ENCODE measurements at places on chromosomes 12 and 14.

DNA sequence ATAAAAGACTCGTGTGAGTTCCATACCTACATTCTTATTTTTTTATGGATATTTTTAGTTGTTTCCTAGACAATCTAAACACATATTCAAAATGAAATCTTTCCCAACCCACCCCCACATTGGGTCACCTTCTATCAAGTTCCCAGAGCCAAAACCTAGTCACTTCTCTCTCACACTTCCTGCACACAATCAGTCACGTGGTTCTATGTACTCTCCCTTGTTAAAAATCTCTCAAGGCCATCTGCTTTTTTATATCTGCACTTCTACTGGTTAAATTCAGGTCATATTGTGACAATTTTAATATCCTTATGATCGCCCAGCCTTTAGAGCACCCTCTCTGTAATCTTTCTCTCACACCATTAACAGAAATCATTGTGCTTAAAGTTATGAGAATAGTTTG lies 175.0 kb upstream of the SYT10 start:
- DNase-seq = no peak

GRCh38 chr12:92551853-92552397 lies 150.9 kb upstream of the PLEKHG7 start:
- no peak for DNase-seq

DNA sequence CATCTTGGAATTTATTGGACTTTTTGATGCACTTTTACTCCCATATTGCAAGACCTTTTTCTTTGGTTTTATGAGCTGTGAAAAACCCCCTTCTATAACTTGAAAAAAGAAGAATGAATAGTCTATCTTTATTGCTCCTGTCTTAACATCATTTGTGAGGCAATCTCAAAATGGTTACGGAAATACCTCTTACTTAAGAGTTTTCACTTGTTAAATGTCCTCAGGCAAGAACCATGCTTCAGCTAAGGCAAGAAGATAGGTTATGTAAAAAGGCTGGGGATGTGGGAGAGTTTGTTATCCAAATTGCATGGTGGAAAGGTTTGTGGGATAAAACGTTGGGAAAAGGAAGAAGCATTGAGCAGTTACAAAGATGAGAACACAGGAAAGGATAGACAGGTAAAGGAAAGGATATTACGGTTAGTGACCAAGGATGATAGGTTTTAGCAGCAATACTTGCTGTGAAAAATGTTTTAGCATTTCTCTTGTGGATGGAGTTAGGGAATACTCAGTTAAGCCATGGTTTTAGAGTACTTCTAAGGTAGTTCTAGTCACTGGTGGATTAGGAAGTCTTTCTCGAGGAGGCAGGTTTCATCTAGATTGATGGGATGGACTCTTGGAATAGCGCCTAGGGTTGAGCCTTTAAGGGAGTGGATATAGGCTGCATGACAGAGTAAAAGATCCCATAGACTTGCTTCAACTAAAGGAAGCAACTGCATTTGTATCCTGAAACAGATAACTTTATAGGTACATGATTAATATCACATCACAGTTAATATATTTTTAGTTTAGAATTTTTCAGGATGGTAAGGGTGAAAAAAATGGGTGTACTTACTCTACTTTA lies 30.3 kb downstream of the MDM2 start:
- DNase-seq = no peak

GRCh38 chr14:27409944-27410343 lies 812.1 kb upstream of the NOVA1 start:
- DNase-seq = no peak

DNA sequence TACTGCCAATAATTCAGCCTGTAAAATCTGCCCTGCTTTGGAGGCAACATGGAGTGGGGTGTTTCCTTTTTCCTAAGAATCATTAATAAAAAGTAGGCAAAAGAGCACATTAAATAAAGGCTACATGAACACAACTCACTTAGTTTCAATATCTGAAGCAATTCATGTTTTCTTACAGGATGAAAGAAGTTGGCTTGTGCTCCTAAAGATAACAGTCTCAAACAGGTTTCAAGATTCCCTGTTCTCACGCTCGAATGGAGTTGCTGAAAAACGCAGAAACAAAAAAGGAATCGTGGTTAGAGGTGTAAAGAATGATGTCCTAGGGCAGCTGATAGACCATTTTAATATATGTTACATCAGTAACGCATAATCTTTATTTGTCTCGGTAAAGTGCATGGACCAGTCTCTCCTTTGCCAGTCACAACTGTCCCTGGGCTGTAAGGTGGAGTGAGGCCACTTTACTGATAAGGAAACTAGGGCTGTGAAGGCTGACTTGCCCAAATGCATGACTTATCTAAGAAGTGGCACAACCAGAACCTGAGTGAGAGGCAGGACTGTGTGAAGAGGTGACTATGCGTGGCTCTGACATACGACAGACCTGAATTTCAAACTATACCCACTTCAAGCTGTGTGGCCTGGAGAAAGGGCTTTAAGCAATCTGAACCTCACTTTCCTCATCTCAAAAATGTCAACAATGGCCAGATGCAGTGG lies 12.6 kb downstream of the GIT2 start:
- no peak for DNase-seq

- no peak for DNase-seq
These were observed 32.9 kb downstream of the MIPOL1 start for GRCh38 chr14:37230551-37231194.

DNA sequence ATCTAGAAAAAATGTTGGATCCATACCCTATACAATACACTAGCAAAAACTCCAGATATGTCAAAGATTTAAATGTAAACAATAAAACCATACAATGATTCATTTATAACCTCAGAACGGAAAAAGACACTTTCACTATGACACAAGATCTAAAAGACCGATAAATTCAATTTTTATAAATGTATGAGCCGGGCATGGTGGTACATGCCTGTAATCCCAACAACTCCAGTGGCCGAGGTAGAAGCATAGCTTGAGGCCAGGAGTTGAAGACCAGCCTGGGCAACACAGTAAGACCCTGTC lies 2.5 kb upstream of the SOS2 start:
- no peak for DNase-seq

GRCh38 chr12:53516758-53517455 lies 9.6 kb upstream of the NPFF start:
- DNase-seq = no peak

DNA sequence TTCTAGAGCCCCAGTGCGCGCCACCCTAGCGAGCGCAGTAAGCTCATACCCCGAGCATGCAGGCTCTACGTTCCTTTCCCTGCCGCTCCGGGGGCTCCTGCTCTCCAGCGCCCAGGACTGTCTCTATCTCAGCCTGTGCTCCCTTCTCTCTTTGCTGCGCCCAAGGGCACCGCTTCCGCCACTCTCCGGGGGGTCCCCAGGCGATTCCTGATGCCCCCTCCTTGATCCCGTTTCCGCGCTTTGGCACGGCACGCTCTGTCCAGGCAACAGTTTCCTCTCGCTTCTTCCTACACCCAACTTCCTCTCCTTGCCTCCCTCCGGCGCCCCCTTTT lies 791 bp downstream of the TMEM233 start:
- no peak for DNase-seq

GRCh38 chr12:116697716-116698115 lies 40.2 kb downstream of the SPRING1 start:
- DNase-seq = peak; percentile 52

GRCh38 chr12:115949675-115950074 lies 327.8 kb downstream of the MED13L start:
- no peak for DNase-seq

GRCh38 chr12:2466211-2466610 lies 328.6 kb upstream of the FKBP4 start:
- no peak for DNase-seq

DNA sequence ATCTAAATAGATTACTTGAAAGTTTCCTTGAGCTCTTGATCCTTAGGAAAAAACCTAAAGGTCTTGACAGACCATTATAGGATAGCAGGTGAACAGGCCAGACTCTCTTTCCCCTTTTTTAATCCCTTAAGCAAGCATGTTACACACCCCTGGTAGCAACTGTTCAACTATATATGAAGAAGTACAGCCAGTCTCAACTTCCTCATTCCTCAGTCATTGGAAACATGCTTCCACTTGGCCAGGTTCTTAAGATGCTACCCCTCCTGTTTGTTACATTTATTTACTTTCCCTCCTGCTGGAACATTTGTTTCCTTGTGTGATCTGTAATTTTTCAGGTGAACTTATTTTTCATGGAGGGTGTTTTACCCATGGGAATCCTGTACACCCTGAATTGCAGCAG lies 124.1 kb downstream of the ARMH4 start:
- DNase-seq = no peak

DNA sequence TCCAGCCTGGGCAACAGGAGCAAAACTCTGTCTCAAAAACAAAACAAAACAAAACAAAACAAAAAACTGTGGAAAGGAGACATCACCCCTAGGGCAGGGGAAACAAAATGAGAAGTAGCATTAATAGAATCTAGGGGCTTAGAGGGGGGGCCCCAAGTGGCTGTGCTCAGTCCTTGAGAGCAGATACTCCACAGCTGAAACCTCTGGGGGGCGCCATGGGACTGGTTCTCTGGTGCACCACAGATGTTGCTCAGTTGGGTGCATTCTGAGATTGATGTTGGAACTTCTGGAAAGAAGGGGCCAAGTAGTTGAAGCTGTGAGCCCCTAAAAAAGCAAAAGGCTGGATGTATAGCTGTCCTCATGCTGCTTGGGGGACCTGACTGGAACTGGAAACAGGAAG lies 11.8 kb upstream of the SYNE2 start:
- DNase-seq = peak; percentile 37

DNA sequence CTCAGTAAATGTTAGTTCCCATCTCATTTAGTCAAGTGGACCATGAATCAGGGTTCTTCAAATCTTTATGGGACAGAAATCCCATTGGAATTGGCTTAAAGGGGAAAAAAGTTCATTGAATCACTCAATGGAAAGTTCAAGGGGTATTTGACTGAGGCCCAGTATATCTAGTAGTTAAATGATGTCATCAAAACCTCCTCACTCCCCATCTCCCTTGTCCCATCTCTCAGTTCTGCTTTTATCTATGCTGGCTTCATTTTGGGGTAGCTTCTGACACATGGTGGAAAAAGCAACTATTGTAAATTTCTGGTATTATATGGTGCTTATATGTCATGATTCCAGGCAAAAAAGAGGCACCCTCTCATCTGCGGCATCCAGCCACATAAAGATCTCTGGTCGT lies 51.9 kb downstream of the DAAM1 start:
- no peak for DNase-seq

DNA sequence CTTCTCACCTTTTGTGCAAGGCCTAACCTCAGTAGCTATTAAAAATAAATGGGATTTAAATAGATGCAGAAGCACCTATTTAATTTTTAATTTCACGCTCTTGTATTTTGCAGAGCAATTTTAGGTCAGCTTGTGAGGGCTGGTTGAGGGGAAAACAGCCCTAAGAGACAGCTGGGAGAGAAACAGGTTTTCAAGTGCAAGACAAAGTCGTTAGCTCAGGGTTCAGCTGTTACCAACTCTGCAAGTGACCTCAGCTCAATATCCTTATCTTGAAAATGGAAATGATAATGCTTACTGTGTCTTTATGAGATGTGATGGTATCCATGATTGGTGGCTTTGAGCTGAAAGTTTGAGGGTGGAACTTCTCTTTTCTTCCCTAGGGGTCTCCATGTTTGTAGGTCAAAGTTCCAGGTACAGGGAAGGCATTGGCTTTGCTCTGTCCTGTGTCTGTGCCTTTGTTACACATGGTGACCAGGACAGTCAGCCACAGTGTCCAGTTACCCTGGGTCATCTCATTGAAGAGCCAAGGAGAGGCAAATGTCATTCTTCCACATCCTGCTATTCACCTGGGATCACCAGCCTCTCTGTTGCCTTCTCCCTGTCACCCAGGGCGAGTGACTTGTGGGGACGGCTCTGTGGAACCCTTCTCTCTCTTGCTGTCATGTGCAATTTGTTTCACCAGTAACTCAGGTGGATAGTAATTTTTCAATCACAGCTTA lies 100.3 kb downstream of the SAMD4A start:
- DNase-seq = no peak

GRCh38 chr12:113853491-113853890 lies 112.6 kb downstream of the RBM19 start:
- DNase-seq = no peak

DNA sequence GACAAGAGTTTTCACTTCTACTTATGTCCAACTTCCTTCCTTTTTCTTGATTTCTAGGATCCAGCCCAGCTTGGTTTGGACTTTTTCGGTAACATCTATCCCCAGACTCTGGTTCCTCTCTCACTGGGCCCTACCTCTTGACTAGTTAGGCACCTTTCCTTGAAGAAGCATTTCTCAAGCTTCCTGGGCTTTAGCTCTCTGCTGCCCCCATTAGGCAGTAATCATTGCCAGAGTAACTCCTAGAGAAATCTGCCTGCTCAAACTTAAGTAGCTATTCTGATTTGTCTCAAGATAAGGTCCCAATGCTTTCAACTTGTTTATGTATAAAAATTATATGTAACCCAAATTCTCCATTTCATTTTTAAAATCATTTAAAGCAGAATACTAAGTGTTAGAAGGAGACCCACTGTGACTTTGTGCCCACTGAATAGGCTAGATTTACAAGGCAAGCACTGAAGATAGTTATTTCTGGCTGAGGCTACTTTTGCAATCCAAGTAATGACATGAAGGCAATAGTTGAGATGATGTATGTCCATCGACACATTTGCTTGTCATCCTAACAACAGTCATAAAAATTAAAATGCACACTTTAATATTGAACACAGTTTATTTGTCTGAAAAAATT lies 275.0 kb upstream of the G2E3 start:
- DNase-seq = no peak

DNA sequence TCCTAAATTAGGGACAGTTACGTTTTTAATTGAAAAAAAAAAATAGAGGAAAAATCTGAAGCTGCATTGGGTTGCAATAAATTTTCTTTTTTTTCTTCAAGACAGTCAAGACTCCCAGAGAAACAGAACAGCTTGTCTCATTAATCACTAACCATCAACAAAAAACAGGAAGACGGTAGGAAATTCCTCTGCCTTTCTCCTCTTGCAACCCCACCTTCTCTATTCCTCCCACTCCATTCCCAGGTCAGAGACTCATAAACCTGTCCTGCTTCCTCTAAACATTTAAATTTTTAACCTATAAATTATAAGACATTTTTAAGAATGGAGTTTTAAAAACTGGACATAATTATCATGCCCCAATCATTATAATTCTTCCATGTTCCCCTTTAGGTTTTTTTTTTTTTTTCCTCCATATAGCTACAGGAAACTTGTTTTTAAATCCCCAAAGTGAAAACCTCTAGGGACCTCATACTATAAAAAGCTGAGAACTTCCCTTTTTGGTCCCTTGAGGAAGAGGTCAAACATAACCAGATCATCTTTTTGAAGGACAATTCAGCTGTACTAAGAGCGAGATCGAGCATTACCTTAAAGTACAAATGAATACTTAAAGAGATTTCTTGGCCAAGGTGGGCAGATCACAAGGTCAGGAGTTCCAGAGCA lies 36.0 kb downstream of the CPM start:
- no peak for DNase-seq

DNA sequence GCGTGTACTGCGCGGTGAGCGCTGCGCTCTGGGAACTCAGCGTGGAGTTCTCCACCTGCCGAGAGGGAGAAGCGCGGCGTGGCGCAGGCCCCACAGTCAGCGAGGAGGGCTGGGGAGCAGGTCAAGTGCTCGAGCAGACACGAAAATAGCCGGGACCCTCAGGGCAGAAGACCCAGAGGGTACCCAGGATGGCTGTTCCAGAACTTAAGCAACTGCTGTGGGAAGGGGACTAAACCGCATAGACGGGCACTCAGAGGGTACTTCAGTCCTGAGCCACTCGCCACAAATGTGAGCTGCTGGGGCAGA lies 59.4 kb upstream of the GPR68 start:
- DNase-seq = no peak
